Mesendoderm (in vitro differentiated cells): ENCODE measurements at places on chromosomes 2 and 18.

GRCh38 chr2:226524381-226524843 lies 275.2 kb downstream of the IRS1 start:
- DNase-seq = peak; percentile 13

DNA sequence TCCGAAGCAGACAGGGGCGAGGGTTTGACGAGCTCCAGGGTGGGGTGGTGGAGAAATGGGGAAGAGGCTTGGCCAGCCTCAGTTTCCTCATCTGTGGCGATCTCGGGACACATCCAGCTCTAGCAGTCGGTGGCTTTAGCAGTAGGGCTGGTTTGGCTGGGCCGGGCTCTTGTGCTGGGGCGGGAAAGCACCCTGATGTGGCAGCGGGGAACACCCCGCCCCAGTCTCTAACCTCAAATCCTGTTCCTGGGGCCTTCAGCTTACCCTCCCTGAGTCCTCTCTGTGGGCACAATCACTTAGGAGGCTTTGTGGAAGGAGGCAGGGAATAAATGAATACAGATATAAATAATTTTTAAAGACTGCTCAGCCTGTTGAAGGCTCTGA lies 26.5 kb upstream of the MCFD2 start:
- DNase-seq = no peak

DNA sequence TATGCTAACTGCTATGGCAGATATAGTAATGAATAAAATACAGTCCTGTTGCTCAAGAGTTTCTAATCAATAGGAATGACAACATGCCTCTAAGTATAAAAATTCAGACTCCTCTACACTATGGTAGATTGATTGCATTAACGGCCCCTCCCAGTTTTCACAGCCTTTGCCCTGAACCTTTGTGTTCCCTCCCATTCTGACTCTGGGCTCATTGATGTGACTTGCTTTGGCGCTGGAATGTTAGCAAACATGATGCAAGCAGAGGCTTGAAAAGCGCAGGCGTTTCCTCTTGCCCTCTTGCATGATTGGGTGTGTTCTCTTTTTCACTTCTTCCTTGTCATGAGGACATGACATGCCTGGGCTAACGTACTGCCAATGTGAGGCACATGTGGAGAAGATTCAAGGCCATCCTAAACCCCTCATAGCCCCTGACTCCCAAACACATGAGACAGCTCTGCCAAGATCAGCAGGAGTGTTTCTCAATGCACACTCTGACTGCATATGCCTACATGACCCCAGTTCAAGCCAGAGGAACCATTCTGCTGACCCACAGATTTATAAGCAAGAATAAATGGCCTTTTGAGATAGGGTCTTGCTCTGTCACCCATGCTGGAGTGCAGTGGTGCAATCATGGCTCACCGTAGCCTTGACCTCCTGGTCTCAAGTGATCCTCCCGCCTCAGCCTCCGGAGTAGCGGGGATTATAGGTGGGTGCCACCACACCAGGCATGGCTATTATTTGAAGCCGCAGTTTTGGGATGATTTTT lies 49.7 kb upstream of the CD28 start:
- peak; percentile 48 for DNase-seq

DNA sequence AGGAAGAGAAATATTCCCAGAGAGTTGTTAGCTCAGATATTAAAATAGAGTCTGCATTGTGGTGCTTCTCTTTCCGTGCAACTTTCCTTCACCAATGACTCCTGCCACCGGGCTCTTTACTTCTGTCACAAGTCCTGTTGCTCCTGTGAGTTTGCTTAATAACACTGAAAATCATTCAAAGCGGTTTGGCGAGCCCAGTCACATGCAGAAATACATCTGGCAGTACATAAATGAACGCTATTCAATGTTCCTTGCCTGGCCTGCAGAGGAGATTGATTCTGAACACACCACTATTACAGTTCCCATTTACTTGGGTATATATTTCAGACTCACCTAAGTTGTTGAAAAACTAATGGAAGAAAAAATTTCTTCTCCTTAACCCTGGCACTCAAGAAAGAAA lies 276.6 kb downstream of the ZNF521 start:
- DNase-seq = no peak

DNA sequence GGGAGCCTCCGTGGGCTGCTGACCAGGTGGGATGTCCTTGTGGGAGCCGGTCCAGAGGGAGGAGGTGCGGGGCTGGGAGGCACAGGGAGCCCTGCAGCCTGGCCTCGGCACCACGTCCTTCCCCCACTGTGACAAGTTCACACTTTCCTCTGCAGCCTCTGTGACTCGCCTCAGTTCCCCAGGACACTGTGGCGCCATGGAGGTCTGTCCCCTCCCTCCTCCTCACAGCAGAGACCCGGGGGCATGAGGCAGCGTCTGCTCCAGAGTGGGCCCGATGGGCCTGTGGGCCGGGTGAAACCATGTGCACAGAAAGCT lies 27.3 kb upstream of the KCNG2 start:
- no peak for DNase-seq

DNA sequence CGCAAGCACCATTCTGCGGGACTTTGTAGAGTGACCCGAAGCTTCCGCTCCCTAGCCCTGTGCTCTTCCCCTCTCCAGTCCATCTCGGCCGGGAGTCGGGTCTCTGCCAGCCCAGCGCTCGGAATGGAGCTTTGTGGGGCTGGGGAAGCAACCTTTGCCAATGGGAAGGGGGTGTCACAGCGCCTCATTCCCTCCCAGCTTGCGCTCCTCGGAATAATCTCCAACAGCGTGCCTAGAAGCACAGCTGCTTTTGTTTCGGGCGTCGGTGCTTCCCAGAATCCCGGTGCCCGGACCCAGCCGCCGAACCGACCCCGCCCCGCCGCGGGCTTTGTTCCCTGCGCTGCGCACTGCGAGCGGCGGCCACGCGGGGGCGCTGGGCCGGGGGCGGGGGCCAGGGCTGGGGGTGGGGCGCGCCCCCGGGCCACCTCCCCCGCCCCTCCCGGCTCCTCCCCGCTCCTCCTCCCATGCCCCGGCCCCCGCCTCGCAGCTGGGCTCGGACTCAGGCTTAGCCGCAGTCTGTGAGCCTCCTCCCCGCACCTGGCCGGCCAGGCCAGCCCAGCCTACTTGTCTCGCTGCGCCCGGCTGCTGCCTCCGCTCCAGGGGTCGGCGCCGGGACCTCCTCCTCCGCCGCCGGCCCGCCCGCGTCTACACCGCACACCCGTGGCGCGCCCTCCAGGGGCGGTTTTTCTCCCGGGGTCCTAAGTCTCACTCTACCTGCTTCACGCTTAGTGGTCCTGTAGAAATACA lies 77.7 kb upstream of the SMAD2 start:
- peak; percentile 94 for DNase-seq

GRCh38 chr18:77153404-77153803 lies 20.8 kb upstream of the MBP start:
- no peak for DNase-seq

- no peak for DNase-seq
These were observed 423.5 kb upstream of the ZEB2 start for GRCh38 chr2:144943293-144943941.

GRCh38 chr2:131121464-131121863 lies 16.3 kb downstream of the PLEKHB2 start:
- DNase-seq = no peak

DNA sequence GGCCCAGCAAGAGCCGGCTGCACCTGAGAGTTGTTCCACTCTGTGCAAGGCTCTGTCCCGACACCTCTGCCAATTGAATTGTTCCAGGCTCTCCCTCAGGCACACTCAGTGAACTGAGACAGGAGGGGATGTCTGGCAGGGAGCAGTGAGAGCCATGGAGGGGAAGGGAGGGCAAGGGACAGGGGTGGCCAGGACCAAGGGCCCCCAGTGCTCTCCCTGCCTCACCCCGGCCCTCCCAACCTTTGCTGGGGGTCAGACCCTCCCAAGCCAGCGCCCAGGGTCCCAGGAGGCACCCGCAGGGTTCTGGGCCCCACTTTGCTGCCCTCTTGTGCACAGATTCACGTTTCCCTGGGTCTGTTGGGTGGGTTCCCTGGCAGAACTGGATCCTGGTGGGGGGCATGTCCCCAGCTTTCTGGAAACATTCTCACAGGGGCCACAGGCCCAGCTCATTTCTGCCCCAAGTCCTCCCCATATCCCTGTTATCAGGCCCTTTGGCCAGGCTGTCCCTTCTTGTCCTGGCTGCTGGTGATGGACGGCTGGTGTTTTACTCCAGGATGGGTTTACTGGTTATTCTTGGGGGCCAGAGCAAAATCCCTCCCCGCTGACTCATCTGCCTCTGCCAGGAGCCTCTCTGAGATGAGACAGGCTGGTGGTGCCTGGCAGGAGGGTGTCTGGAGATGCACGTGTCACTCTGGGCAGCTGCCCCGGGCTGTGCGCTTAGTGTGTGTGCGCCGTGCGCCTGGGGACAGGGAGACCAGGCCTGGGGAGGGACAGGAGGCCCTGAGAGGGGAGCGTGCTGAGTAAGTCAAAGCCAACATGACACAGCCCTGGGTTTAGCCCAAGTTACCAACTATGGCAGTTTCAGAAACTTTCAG lies 136.5 kb upstream of the CTDP1 start:
- DNase-seq = no peak

- DNase-seq = no peak
These were observed 601 bp downstream of the PROKR1 start for GRCh38 chr2:68643874-68644485.

- no peak for DNase-seq
These were observed 180.1 kb upstream of the APCDD1 start for GRCh38 chr18:10274301-10274700.

- no peak for DNase-seq
These were observed 31.9 kb downstream of the ADI1 start for GRCh38 chr2:3487432-3487831.
